ENCODE measurements at places on chromosomes 2 and 18. TPM values are rescaled to one million over a fixed set of nuclear protein-coding genes. Genes with fewer than 3 reads are reported as not detected.

SPOPL gene
- 29.0 TPM for total RNA-seq

SFTPB gene
- total RNA-seq, result 2.7 TPM

DNA sequence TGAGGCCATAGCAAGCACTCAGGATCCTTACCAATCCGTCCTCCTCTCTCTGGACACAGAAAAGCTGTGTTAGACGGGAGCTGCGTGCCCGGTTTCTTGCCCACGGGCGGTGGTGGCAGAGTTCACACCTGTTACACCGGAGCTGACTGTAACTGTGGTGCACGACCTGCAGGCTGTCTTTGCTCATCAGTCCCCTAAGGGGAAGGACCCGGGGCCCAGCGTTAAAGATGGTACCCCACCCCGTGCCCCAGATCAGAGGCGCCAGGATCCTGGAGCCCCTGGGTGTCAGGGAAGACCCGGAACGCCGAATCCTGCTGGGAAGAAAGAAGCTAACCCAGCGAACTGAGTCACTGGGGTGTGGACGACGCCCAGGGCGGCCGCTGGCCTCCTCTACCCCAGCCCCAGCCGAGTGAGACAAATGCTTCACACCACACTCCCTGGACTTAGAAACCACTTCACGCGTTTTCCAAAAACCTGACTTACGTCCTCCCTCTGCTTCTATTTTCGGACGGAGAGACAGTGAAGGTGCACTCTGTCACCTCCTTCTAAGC lies 293.6 kb upstream of the SALL3 start:
- H3K27ac ChIP-seq, result no peak overlapping the region
- H3K36me3 ChIP-seq, result no peaks in the 10 kb centered on the region
- no peak for DNase-seq
- H3K27me3 ChIP-seq, result no peaks in the 10 kb centered on the region
- H3K4me1 ChIP-seq, result no peaks in the 10 kb centered on the region

DNA sequence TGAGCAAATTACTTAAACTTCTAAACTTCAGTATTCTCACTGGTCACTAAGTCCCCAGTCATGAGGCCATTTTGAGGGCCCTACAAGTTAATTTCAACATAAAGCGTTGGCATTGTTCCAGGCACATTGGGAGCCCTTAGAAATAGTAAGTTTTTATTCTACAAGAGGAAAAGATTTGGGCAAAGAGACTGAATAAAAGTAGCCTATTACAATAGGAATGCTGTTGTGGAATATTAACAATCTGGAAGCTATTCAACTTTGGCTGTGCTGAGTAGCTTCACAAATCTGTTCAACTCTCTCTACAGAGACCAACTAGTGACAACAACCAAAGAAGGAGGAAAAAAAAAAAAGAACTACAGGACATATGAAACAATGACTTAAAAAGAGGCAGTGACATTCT lies 1287.5 kb upstream of the NXPH2 start:
- no peaks in the 10 kb centered on the region for H3K36me3 ChIP-seq
- no peaks in the 10 kb centered on the region for H3K4me1 ChIP-seq
- DNase-seq, result no peak
- peaks cover 5% of the 10 kb centered on the region for H3K27me3 ChIP-seq

DNA sequence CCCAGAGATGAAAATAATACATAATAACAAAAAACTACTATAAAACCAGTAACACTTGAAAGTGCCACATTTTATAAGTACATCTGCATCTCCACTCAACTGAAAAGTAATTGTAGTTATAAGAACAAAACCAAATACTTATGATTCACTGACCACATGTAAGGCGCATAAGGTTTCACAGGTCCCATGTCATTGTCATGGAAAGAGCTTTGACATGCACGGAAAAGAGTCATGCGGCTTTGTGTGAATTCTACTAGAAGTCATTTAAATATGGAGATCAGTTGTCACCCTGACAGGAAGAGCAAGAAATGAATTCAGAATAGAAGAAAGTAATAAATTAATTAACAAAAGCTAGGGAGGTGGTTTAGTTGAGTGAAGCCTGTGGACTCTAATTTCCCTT lies 459.1 kb downstream of the CDH2 start:
- H3K4me3 ChIP-seq, result no peak overlapping the region
- no peaks in the 10 kb centered on the region for H3K27me3 ChIP-seq
- DNase-seq, result no peak
- no peak overlapping the region for H3K27ac ChIP-seq
